ENCODE measurements at places on chromosomes 2 and 18.

GRCh38 chr18:60826346-60826745 lies 453.8 kb upstream of the MC4R start:
- DNase-seq, result no peak

- DNase-seq, result no peak
These were observed 435.7 kb downstream of the ZEB2 start for GRCh38 chr2:144084114-144084661.

GRCh38 chr2:205270689-205271088 lies 411.6 kb upstream of the NRP2 start:
- no peak for DNase-seq

DNA sequence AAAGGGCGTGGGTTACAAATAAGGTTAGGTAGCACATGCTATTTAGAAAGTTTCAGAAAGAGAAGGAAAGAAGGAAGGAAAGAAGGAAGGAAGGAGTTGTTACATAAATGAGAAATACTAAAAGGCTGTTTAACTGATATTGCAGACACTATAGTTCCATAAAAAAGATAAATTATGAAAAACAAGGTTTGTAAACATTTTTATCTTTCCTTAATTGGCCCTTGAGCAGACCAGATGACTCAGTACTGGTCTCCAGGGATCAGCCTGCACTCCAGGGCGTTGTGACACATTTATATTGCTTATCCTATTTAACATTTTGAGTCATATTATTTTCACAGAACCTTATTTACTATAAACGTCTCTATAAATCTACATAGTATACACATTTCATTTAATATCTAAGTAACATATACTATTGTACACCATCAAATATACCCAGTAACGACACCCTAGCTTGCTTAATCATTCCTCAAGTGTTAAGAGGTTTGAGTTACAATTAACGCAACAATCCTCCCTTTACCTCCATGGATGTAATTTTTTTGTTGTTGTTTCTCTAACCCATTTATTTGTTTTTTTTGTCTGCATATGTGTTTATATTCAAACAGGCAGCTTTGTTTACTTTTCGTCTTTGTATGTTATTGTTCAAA lies 2.8 kb upstream of the RAB31 start:
- no peak for DNase-seq

GRCh38 chr18:48003426-48004349 lies 73.2 kb upstream of the SMAD2 start:
- no peak for DNase-seq

- peak; percentile 12 for DNase-seq
These were observed 77.1 kb downstream of the SPATS2L start for GRCh38 chr2:200383380-200384110.

DNA sequence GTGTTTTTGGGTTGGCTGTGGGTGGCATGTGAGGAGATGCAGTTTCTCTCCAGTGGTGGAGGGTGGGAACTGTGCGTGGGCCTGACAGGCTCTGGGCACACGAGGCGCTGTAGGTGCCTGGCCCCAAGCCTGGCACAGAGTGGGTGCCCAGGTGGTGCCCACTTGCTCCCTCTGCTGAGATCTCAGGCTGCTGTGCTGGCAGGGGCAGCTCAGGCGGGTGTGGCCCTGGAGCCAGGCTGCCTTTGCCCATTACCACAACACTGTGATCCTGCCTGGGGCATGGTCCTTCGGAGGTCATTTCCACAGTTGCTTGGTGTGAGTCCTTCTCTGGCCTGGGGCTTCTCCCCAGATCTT lies 20.4 kb downstream of the TSHZ1 start:
- DNase-seq, result no peak

- DNase-seq, result no peak
These were observed 27.5 kb downstream of the ARL4C start for GRCh38 chr2:234469251-234469845.

DNA sequence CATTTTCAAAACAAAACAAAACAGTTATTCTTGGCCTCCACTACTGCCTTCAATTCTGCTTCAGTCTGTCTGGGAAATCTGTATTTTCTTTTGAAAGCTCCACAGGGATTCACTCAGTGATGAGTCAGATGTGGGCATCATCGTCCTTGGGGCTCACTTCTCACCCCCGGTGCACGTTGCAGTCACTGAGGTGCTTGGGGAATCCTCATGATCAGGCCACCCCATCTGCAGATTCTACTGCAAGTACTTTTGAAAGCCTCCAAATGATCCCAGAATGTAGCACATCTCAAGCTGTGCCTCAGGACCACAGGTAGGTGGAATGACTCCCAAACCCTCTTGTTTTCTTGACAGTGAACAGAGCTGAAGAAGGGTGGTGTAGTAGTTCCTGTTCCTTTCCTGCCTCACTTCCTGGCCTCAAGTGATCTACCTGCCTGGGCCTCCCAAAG lies 34.3 kb downstream of the LPIN2 start:
- DNase-seq, result no peak

- DNase-seq, result no peak
These were observed 267.7 kb downstream of the PRKCE start for GRCh38 chr2:45919160-45919650.

- DNase-seq, result no peak
These were observed 37.5 kb upstream of the MTCL1 start for GRCh38 chr18:8667846-8668245.

DNA sequence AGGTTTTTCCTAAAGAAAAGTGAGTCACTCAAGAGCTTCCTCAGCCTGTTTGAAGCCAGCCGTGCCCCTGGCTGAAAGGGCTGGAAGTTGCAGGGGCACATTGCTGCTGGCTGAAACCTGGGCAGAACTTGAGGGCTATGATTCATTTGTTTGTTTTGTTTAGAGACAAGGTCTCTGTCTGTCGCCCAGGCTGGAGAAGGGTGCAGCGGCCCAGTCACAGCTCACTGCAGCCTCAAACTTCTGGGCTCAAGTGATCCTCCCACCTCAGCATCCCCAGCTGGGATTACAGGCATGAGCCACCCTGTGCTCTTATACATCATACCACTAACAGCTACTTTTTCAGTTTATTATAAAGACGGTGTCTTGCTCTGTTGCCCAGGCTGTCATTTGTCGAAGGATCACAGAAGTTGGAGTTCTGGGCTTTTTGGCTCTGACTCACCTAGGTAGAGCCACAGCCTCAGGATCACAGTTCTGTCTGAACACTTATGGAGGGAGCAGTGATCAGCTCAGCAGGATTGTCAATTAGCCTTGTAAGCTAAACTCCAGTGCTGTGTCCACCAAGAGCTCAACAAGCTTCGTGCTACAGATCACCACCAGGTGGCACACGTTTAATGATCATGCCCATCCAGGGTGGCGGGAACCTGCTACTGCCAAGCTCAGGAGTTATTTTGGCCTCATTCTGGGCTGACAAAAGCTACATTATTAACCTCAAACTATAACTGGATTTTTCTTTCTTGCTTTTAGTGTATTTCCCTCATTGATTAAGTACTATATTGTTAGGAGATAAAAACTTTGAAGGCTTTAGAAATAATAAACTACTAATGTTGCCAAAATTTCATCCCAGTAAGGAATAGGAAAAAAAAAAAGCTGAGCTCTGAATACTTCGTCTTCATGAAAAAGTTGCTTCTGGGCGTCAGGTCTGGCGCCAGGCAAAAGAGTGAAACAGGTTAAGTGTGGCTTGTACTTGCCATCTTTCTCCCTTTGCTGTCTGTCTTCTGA lies 57.9 kb downstream of the ARHGEF33 start:
- peak; percentile 89 for DNase-seq

GRCh38 chr2:138707392-138708074 lies 72.7 kb downstream of the NXPH2 start:
- no peak for DNase-seq

GRCh38 chr2:234650911-234651310 lies 154.0 kb upstream of the ARL4C start:
- DNase-seq, result no peak

GRCh38 chr2:133148187-133148586 lies 420.1 kb downstream of the NCKAP5 start:
- no peak for DNase-seq

DNA sequence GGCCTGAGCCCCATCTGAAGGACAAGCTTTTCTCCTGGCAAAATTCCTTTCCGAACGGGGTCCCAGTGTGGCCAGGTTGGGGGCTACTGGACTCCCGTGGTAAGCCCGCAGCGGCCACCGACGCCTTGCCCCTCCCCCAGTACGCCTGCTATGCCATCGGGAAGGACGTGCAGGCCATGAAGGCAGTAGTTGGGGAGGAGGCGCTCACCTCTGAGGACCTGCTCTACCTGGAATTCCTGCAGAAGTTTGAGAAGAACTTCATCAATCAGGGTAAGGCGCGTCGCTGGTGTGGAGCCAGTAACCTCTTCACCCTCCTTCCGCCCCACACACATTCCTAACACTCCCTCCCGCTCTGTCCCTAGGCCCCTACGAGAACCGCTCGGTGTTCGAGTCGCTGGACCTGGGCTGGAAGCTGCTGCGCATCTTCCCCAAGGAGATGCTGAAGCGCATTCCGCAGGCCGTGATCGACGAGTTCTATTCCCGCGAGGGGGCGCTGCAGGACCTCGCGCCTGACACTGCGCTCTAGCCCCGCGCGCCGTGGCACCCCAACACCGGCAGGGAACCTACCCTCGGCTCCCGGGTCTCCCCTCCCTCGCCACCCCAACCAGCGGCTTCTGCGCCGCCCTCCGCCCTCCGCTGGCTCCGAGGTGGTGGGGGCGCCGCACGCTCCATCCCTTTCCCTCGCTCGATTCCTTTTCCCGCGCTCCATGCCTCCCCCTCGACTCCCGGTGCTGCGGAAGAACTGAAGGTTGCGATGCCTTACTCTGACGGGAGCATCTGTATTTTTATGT lies 13.6 kb upstream of the ANKRD53 start:
- DNase-seq, result peak; percentile 82

DNA sequence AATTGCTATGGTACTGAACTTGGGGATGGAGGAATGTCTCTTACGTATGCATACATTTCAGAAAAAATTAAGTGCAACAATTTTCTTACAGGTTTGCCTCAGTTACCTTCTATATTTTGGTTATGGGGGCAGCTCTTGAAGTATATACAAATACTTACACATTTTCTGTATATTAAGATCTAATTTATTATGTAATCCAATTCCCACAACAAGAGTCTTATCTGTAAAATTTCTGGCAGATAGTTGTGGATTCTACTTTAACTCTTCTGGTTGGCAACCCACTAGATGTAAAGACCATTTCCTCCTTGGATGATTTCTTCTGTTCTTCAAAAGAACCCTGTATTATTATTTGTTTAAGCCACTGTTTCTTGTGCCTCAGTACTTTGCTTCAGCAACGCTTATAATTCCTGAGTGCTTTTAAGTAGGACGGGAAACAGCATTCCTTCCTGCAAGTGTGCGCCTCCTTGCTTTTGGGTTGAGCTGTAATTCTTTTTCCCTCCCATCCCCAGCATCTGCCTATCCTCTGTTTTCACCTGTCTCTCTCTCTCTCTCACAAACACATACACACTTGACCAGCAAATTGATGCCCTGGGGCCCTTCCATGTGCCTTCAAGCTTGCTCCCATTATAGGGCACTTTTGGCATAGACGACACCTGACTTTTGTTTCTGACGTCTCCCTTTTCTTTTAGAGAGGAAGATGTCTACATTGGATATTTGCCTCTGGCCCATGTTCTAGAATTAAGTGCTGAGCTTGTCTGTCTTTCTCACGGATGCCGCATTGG lies 61.4 kb downstream of the ACSL3 start:
- DNase-seq, result no peak

GRCh38 chr2:18647731-18648130 lies 58.4 kb upstream of the NT5C1B start:
- no peak for DNase-seq

DNA sequence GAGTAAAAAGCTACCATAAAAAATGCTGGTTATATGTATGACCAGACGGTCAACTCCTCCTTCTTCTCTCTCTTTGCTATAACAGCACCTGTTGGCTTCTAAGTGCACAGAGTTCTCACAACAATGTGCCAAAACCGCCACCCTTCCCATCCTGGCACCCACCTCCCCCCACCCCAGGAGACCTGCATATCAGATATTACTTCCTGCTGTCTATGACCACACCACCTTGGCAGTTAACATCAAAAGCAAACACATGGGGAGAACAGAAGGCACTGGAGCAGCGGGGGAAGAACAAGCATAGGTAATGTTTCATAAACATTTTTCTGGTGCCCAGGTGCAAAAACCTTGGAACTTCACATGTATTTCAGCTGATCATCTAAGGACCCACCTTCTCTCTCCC lies 15.5 kb downstream of the SPRED2 start:
- DNase-seq, result no peak

GRCh38 chr2:126244937-126245336 lies 411.0 kb upstream of the GYPC start:
- peak; percentile 62 for DNase-seq

GRCh38 chr2:234218266-234219045 lies 168.0 kb downstream of the SPP2 start:
- DNase-seq, result no peak

DNA sequence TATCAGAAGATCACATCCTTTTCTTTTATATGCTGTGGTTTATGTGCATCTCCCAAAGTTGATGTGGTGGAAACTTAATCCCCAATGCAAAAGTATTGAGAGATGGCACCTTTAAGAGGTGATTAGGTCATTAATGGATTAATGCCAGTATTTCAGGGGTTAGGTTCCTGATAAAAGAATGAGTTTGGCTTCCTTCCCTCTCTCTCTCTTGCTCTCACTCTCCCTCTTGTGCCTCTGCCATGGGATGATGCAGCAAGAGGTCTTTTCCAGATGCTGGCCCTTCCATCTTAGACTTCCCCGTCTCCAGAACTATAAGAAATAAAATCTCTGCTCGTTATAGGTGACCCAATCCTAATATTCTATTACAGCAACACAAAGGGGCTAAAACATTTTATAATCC lies 85.0 kb downstream of the TTC27 start:
- DNase-seq, result peak; percentile 71

GRCh38 chr2:218261423-218262236 lies 815 bp downstream of the GPBAR1 start:
- DNase-seq, result no peak
